Stimulated activated effector memory CD8-positive, alpha-beta T cell treated with anti-CD3 and anti-CD28 coated beads, Interleukin-12 subunit alpha, Interleukin-12 subunit beta, amount 100 ng/mL, for 72 hours (primary cell): ENCODE measurements at places on chromosomes 4 and X.

DNA sequence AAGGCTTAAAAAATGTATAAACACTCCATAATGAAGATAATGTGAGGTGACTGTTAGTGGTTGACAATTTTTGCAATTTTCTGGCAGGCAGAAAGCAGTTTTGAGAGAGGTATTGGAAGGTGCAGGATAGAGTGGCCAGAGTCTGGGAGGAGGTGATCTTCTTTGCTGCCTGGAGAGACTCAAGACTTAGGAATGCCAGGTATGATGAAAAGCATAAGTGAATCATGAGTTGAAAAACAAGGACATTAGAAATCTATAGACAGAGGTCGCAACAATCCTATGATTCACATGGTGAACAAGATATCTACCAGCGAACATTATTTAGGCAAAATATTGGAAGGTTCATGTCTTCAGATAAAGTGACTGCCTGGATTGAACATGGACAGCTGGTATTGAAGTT, 118.5 kb downstream of the CFAP299 start:
- DNase-seq, result no peak

GRCh38 chr4:151866592-151866918, 105.7 kb upstream of the GATB start:
- DNase-seq, result no peak

DNA sequence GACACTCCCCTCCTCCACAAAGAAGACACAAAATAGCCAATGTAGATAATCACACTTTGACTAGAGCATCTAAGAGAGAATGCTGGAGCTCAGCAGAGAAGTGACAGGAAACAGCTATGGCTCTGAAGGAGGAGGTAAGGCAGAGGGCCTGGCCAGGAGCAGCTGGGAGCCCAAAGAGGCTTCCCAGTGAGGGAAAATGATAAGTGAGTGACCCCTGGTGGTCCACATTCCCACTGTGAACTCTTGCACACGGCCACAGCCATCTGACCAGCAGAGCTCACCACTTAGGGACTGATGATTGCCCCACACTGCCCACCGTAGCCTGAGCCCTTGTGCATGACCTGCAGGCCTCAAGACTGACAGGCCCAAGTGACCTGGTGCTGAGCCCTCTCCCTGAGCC, 162.7 kb upstream of the GALNTL6 start:
- no peak for DNase-seq

DNA sequence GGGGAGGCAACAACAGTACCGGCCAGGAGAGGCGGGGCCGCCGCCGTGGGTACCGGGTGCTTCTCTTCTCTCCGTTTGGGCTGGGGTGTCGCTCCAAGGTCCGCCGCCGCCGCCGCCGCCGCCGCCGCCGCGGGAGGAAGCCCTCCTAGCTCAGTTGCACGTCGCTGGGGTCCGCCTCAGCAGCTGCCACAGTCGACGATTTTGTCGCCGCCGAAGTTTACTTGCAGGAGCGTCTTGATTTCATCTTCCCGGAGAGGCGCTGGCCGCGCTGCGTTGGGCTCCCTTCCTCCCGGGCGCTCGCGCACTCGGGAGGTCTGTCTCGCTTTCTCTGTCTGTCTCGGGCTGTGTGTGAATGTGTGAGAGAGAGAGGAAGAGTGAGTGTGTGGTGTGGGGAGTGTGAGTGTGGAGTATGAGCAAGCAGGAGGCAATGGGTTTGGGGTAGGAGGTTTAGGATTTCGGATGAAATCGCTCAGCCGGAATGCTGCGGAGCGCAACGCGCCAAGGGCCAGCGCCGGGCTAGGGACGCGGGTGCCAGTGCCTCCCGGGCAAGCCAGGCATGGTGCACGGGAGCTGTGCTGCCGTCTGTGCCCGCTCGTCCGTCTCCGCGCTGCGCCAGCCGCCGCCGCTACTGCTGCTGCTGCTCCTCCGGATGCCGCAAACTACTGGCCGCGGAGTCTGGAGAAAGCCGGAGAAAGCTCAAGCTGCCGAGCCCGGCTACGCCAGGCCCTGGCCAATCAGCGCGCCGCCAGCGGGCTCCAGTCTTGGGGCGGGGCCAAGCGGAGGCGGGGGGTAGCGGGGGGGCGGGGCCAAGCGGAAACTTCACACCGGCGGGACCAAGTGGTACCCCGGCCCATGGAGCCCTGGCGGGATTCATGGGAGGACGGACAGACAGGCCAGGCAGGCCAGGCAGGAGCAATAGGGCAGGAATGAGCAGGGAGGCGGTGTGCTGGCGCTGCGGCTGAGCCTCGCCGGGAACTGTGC, at the start of gene PCDH19:
Gene PCDH19 (minus strand): TSS at position 664 of the 981 bp plus-strand sequence. CDS start 1,676 bp downstream, outside the sequence.
- no peak for DNase-seq

GRCh38 chrX:973010-973632, 239.3 kb downstream of the CRLF2 start:
- no peak for DNase-seq

GRCh38 chr4:178192611-178193010, 750.4 kb upstream of the AGA start:
- no peak for DNase-seq

DNA sequence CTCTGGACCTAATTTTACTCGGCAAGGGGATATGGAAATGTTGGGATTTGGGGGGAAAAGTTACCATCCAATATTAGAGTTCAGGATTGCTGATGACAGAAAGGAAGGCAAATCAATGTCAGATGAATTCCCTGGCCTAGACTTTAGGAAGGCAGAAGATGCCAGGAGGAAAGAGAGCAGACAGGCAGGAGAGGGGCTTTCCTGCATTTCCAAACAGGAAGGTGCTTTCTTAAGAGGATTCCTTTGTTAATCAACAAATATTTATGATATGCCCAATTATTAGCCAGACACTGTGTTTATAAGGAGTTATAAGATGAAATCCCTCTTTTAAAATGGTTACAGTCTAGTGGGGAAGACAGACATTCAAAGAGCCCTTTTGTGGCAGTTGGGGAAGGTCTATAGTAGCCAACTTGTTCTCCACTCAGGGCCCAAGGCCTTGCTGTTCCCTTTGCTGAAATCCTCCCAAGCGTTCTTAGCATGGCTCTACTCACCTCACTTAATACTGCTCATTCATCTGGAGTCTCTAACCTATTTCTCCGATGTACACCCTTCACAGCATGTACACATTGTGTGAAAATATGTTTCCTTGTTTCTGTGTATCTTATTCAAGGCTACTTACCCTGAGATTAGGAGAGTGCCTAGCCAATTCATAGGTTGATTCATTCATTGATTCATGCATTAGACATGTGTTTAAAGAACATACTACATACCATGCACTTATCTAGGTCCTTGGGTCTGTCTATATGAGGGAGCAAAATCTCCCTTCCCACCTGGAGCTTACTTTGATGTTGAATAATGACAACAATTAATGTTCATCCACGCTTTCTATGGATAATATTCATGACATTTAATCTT, 5.3 kb downstream of the IGFBP7 start:
- DNase-seq, result no peak

GRCh38 chrX:86028681-86029080, 18.7 kb downstream of the CHM start:
- DNase-seq, result no peak

- no peak for DNase-seq
These were observed 46.4 kb upstream of the GABRE start for GRCh38 chrX:152020888-152021287.

GRCh38 chrX:45697591-45697990, 496.9 kb upstream of the DIPK2B start:
- DNase-seq, result no peak

DNA sequence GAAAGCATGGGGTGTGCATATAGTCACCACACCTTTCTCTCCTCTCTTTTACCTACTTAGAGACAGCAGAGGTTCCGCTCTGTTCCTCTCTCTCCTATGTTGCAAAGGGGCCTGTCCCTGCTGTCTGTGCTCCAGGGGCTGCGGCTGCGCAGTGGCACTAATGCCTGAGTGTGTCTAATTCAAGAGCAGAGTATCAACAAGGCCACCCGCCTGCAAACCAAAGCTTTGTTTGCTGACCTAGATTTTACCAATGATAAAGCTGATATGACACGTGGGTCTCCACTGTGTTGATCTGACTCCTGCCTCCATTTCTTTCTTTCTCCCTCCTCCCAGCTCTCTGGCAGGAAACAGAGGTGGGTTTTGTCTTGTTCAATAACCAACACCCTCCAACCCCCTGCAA, 74.9 kb downstream of the NSG1 start:
- DNase-seq, result peak; percentile 10

DNA sequence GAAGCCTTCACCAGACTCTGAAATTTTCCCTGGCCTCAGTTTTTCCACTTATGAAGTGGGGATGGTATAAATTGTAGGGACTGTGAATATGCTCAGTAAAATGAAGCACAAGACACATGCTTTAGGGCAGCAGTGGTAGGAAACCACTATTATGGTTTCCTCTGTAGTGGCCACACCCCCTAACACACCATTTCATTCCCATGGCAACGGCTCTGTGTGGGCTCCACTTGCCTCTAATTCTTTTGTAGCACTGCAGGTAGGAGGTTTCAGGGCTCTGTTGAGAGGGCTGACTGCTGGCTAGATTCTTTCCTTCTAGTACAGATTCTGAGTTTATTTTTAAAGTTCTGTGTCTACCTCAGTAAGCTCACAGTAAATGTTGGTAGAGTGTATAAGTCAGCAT, 3.5 kb upstream of the VMA21 start:
- DNase-seq, result peak; percentile 66

- DNase-seq, result no peak
These were observed 79.7 kb upstream of the USP9X start for GRCh38 chrX:41005445-41005992.

- no peak for DNase-seq
These were observed 1.4 kb downstream of the L1CAM start for GRCh38 chrX:153884590-153884989.

GRCh38 chrX:135432453-135432852, 10.7 kb downstream of the SMIM10L2A start:
- no peak for DNase-seq

DNA sequence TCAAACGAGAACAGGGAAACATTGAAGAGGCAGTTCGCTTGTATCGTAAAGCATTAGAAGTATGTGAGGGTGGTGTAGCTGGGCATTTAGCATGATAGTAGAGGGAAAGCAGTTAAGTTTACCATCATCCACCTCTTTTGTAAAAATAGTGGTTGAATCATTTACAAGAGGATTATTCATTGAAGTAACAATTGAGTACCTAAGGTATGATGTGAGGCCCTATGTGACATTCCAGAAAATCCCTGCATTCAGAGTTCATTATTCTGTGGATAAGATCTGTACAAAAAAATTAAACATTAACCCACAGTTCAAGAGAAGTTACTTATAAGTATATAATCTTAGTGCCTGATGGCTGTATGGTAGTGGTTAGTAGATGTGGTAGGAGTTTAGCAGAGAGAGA, 22.2 kb upstream of the GCNA start:
- DNase-seq, result no peak

DNA sequence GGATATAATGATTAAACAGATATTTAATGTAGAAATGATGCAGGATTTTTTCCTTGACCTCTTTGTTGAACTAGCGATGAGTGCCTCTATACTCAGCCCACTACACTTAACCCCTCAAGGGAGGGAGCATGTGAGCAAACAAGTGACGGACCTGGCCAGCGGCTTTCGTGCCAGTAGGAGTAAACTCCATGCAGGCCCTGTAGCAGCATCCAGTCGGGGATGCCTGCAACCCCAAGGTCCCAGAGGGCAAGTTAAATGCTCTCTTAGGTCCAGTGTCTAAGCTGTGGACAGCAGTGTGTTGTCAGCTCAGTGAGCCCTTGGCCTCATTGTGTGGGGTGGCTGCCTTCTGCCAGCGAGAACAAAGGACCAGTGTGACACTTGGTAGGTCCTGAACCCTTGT, 708.7 kb downstream of the TECRL start:
- DNase-seq, result no peak

DNA sequence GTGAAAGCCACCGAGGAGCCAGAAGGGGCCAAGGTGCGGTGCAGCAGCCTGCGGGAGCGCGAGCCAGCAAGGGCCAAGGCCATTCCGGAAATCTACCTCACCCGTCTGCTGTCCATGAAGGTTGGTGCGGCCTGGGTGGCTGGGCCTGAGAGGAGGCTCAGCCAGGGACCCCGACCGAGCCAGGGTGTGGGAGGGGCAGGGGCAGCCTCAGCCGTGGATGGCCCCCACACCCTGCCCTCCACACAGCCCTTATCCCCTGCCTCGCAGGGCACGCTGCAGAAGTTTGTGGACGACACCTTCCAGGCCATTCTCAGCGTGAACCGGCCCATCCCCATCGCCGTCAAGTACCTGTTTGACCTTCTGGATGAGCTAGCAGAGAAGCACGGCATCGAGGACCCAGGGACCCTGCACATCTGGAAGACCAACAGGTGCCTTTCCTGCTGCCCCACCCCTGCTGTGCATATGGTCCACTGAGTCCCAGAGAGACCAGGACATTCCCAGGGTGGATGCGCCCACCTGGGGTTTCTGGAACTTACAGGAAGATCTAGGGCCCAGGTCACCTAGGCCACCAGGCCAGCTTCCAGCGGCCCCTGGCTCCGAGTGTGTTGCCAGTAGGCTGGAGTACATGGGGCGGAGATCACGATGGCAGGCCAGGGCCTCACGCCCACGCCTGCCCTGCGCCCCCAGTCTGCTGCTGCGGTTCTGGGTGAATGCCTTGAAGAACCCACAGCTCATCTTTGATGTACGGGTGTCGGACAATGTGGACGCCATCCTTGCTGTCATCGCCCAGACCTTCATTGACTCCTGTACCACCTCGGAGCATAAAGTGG, 3.4 kb upstream of the SRPK3 start:
- no peak for DNase-seq

- DNase-seq, result no peak
These were observed 36.9 kb upstream of the TENM3 start for GRCh38 chr4:182206266-182206665.

- no peak for DNase-seq
These were observed 19.8 kb upstream of the SORCS2 start for GRCh38 chr4:7172508-7172907.

DNA sequence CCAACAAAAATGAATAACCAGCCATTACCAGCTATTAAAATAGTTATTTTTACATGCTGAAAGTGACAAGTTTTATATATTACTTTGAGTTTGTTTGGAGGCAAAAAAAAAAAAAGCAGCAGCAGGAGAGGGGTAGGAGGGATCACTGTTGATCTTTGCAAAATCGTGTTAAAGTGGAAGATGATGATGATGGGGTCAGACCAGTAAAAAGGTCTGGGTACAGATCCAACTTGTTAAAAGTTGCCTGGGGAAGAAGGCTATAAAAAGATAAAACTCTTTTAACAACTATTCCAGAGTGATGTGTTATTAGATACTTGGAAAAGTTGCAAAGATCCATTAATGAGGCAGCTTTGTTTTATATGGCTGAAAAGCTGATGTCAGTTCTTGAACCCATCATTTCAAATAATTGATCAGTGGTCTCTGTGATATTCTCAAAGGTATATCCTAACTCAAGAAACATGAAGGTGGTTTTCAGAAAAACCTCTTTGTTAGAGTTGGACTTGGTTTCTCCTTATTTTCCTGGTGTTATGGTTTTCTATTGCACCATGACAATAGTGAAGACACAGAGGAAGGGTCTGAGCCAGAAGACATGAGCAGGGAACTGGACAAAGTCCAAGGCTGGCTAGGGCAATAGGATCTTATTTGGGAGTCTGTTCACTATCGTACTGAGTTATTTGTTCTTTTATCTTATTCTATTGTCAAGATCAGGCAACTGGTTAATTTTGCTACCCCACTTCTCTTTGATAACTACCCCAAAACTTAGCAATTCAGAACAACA, 44.8 kb downstream of the EDNRA start:
- DNase-seq, result no peak

- no peak for DNase-seq
These were observed 211.4 kb downstream of the LDB2 start for GRCh38 chr4:16687011-16687410.
